Erythroblast (primary cell): ENCODE measurements at places on chromosomes 3 and 15.

DNA sequence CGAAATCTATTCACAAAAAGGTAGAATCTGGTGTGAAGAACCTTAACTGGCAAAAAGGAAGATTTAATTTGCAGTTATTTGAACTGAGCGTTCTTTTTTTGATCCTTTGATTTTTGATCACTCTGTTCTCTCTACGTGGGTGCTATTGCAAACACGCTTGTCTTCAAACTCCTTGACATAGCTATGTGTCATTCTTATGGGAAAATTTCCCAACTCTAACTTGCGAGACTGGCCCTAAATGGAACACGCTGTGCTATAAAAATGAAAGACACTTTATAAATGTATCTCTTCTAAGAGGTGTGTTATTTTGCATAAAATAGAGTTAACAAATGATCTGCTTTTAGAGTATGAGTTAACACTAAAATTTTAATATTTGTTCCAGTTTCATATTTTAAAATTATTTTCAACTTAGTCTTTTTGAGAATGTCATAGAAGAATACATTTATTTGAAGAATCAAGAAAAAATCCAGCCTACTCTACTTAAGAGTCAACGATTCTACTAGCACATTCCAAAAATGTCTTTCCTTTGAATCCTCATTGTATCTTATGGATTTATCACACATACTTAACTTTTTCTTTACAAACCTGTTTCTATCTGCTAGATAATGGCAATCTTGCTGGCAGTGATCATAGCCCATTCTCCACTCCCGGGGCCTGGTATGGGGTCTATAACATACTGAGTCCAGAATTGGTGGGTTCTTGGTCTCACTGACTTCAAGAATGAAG lies 610.0 kb upstream of the TBL1XR1 start:
- no peak for DNase-seq

GRCh38 chr3:106624154-106624553 lies 753.1 kb upstream of the CCDC54 start:
- no peak for DNase-seq

DNA sequence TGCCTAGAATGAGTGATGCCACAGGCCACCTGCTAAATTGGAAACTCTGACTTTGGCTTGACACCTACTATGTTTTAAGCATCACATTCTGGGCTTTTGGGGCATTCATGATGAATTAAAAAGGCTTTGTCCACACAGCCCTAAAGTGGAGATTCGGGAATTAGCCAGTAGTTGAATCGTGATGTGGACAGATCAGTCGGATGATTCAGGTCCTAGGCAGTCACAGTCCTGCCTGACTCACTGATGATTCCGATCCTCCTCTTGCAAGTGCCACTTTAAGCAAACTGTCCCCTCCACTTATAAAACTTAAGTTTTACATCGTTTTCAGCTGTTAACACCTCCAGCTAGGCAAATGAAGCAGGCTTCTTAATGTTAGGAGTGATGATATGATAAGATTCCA lies 75.3 kb downstream of the SYNPR start:
- DNase-seq = no peak

DNA sequence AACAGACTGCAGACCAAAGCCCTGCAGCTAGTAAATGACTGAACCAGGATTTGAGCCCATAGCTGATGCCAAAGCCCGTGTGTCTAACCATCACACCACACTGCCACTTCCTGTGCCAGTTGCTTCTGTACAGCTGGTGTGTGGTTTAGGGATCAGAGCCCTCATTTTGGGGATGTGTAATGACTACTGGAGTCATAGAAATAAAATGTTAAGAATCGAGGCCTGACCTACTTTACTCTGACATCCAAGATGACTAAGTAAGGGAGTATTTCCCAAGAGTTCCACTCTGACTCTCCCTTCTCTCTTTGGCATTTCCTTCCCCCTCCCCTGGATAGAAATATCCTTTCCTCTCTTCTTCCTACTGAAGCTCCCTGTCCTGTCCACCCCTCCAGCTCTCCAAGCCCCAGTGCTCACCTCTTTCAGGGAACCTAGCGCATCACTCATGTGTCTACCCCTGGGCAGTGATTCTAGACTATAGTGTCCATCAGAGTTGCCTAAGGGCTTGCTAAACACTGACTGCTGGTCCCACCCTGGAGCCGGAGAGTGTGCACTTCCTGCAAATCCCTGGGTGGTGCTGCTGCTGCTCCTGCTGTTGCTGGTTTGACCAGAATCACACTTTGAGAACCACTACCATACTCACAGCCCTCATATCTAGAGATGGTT lies 53.8 kb downstream of the MGLL start:
- DNase-seq = no peak

DNA sequence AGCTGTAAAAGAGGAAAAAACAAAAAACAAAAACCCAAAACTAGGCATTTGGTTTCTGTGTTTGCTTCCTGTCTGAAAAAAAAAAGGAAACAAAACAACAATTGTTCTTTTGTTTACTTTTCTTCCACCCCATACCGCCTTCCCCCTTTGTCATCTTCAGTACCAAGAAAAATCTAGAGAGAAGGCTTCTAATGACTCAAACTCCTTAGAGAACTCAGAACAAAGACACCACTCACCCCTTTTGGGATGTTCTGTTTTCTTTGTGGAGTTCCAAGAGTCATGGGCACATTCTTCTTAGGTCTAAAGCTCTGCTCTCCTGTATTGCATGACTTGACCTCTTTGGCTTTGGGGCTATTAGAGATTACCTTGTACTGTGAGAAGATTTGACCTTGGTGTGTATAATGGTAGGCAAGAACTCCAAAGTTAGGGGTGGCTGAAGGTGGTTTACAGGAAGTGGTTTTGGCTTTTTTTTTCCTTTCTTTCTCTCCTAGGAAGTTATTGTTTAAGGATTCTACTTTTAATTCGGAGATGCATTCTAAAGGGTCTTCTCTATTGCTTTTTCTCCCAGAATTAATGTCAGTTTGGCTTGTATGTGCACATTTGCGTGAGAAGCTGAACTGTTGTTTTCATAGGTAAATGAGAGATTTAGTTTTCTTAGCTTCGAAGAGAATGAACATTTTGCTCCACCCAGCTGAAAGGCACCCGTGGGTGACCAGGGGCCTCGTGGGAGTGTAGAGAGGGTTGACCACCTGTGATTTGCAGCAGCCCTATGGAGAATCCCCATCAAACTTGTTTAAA lies 39.5 kb upstream of the ZBTB20 start:
- no peak for DNase-seq

DNA sequence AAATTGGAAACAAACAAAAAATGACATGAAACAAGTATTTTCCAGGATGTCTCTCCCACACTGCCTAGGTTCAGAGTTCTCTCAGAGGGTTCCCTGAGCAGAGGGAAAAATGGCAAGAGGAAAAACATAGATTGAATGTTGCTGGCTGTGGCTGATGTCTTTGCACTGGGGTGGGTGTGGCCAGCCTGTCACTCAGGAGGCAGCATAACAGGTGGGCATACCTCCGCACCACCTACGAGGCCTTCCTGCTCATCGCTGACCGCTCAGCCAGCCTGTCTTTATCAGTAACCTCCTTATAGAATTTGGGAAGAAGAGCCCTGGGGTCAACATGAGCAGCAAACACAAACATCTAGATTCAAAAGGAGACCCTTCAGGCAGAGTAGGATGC lies 216.6 kb upstream of the UMPS start:
- DNase-seq = no peak

DNA sequence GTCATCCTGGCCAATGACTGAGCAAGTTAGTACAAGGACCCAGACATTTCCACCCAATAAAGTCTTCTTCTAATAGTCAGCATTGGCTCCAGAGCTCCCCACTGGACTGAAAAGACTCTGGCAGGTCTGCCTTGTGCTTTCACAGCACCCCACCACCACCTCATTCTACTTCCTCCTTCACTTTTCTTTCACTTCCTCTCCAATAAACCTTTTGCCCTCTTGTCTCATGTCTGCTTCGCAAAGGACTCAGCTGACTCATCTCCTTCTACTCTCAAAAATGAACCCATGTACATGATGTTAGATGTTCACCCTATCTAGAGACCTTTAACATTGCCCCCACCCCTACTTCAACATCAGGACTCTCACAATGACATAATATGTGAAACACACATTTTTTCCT lies 181.0 kb upstream of the PPP2R3A start:
- no peak for DNase-seq

DNA sequence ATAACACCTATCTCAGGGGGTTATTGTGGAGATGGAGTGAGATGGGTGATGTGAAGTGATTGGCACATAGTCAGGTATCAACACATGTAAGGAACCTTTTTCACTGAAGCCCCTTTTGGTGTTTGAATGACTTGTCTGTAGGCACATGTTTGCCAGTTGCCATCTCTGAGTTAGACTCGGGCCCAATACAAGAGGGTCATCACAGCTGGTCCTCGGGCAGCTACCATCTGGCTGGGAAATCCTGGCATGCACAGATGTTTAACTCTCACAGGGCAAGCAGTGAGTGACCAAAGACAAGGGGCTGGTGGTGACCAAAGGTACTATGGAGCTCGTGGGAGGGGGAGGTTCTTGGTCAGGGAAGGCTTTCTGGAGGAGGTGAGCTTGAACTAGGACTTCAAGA lies 118.8 kb downstream of the CLSTN2 start:
- no peak for DNase-seq

GRCh38 chr15:29670266-29670665 lies 152.0 kb downstream of the TJP1 start:
- DNase-seq = no peak

GRCh38 chr3:155938409-155938808 lies 68.0 kb downstream of the GMPS start:
- peak; percentile 60 for DNase-seq

GRCh38 chr3:139509631-139510030 lies 29.9 kb downstream of the RBP1 start:
- DNase-seq = no peak
